ENCODE measurements at places on chromosomes 3 and 15. TPM values are rescaled to one million over a fixed set of nuclear protein-coding genes. Genes with fewer than 3 reads are reported as not detected.

The PEAK1 gene
- 42.5 TPM for polyA plus RNA-seq

The PIERCE2 gene
- polyA plus RNA-seq: 1.8 TPM

The ACKR4 gene
- polyA plus RNA-seq: 2.5 TPM

DNA sequence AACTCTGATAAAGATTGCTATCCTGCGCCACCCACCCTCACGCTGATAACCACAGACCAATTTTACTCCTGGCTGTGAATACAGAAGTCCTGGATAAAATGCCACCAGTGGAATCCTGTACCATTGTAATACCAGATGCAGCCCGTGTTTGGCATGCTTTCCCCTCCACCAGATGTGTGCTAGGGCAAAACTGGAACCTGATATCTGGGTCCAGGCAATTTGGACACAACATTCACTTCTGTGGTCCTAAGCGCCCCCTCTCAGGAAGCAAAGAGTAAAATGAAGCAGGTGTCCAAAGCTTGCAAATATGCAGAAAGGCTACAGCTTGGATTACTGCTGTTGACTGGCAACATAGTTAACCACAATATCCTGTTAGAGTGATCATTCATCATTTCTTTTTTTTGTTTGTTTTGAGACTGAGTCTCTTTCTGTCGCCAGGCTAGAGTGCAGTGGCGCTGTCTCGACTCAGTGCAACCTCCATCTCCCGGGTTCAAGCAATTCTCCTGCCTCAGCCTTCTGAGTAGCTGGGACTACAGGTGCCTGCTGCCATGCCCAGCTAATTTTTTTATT is 32.8 kb downstream of the LOXL1 start:
- DNase-seq: no peak

DNA sequence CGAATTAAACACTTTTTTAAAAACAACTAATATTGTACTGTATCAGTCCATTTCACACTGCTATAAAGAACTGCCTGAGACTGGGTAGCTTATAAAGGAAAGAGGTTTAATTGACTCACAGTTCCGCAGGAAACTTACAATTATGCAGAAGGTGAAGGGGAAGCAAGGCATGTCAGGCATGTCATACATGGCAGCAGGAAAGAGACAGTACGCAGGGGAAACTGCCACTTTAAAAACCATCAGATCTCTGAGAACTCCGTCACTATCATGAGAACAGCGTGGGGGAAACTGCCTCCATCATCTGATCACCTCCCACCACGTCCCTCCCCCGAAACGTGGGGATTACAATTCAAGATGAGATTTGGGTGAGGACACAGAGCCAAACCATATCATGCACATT is 162.8 kb upstream of the TPM1 start:
- DNase-seq: no peak

DNA sequence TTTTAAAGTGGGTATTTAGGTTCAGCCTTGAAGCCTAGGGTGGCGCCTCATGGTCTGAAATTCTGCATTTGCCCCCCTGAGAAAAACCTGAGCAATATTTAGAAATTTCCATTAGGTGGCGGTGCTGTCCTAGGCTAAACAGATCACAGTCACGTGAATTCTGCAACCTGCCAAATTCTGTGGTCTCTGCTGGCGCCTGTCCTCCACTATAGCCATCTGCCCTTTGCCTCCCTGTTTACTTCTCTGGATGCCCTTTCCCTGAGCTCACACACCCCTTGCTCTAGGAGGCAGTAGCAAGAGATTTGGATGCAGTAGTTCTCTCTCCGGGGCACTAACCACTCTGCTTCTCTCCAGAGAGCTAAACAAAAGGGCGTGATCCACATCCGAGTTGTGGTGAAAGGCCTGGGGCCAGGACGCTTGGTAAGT is 9.1 kb downstream of the MRPS11 start:
- peak; percentile 31 for DNase-seq

DNA sequence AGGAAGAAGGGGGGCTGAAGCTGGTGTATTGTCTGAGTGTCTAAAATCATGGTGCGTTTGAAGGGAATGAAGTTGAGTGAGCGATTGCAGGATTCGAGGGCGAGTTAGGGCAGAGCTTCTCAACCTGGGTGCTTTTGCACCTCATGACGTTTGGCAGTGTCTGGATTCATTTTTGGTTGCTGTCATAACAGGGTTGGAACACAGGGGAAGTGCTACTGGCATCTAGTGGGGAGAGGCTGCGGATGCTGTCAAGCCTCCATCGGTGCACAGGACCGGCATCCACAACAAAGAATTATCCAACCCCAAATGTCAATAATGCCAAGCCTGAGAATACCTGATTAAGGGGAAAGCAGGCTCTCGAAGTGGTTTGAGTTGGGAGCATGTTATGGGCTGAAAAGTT is 120.0 kb downstream of the SLCO3A1 start:
- no peak for DNase-seq

GRCh38 chr3:97949743-97950142 is 22.5 kb downstream of the RIOX2 start:
- no peak for DNase-seq

DNA sequence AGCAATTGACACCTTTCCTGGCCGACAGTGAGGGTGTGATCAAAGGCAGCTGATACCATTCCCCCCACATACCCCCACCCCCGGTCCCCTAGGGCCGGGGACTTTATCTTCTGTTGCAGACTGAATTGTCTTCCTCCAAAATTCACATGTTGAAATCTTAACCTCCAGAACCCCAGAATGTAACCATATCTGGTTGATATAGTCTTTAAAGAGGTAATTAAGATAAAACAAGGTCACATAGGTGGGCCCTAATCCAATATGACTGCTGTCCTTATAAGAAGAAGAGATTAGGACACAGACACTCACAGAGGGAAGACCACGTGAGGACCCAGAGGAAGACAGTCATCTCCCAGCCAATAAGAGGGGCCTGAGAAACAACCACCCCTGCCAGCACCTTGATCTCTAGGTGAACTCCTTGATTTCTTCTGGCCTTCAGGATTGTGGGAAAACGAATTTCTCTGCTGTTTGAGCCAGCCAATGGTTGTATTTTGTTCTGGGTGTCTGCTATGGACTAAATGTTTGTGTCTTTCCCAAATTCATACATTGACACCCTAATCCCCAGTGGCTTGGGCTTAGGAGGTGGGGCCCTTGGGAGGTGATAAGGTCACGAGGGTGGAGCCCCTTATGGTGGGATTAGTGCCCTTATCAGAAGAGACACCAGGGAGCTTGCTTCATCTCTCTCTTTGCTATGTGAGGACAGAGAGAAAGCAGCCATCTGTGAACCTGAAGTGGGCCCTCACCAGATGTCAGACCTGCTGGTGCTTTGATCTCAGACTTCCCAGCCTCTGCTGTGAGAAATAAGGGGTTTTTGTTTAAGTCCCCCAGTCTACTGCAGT is 144.0 kb downstream of the CHSY1 start:
- no peak for DNase-seq

DNA sequence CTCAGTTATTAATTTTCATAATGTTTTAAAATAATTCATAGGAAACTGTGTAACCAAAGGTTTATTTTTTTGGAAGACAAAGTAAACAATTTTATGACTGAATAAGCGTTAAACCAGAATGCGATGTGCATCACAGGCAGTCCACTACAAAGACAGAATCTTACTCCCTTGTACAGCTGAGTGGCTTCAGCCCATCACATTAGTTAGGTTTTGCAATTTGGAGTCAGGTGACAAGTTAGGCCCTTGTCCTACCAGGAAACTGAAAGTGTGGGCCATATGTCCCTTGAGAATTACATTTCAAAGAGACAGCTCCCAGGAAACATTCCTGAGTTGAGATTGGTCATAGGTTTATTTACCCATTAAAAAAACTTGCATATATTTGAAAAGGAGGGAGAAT is 156.3 kb downstream of the MEX3B start:
- DNase-seq: no peak

GRCh38 chr15:45919806-45920205 is 285.0 kb downstream of the SQOR start:
- DNase-seq: no peak

GRCh38 chr3:150759319-150759718 is 3.6 kb downstream of the SIAH2 start:
- DNase-seq: no peak

DNA sequence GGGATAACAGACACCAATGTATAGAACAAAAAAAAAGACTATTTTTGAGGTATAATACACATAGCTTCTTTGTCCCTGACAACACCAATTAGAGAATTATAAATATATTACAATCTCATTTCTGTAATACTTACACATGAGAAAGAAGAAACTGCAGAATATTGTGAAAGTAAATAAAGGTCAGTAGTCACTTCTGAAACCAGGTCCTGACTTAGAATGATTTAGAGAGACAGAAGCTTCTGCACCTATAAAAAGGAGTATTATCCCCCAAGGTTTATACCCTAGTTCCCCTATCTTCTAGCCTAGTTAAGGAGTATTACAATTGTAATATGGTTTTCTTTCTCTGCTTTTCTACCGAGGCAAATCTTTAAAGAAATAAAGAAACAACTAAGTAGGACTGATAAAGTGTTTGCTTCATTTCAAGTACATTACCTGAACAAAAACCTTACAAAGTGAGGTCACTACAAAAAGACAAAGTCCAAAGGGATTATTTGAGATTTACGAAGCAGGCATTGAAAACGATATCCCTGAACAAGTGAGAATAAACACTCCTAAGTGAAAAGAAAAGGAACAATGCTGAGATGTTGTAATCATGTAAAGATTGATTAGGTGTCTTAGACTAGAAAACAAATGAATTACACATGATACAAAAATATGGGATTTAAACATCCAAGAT is 103.0 kb downstream of the GBE1 start:
- DNase-seq: no peak

All from muscle of back (tissue), 13 donors.